Stimulated activated CD4-positive, alpha-beta T cell treated with anti-CD3 and anti-CD28 coated beads, Interleukin-4, amount 100 ng/mL, for 24 hours (primary cell): ENCODE measurements at places on chromosomes 7 and 10.

- no peak for DNase-seq
Measured at GRCh38 chr10:27104919-27105318, 4.6 kb upstream of the ANKRD26 start.

DNA sequence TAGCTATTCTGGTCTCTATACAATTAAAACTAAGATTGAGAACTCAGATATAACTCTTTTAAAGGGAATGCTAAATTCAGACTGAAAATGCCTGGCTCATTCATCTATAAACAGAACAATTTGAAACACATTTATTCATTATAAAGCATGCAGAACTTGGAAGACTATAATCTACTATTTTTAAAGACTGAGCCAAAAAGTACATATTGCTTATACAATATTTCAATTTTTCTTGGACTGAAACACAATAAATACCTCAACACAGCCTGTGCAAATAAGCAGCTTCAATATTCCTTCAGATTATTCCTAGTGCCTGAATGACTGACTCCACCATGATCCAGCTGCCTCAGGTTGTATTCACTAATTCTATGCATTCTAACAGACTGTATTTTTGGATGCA, 15.5 kb upstream of the PHYH start:
- no peak for DNase-seq

DNA sequence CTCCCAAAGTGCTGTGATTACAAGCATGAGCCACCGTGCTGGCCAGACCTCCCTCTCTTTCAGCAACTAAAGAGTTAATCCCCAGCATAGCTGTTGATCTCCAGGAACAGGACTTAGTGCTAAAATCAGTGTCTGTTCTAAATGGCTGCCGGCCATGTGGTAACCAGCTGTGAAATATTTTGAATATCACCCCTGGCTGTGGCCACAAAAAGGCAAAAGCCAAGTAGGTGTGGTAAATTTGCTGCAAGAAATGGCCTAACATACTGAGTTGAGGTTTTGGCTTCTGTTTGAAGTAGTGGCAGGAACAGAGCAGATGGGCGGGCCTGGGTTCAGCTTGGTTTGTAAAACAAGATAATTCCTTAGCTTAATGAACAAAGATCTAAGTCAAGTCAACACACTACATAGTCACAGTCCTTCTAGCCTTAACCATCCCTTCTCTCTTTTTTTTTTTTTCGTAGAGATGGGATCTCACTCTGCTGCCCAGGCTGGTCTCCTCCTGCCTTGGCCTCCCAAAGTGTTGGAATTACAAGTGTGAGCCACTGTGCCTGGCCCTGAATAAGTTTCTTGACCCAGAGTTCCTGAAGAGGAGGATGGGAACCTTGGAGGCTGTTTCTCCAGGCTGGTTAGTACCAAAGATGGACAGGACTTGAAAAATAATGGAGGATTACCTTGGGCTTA, 22.7 kb upstream of the AGFG2 start:
- DNase-seq, result peak; percentile 25

GRCh38 chr7:329691-330281, 39.8 kb downstream of the FOXL3 start:
- DNase-seq, result no peak

GRCh38 chr7:152853236-152853635, 93.7 kb downstream of the ACTR3B start:
- no peak for DNase-seq

DNA sequence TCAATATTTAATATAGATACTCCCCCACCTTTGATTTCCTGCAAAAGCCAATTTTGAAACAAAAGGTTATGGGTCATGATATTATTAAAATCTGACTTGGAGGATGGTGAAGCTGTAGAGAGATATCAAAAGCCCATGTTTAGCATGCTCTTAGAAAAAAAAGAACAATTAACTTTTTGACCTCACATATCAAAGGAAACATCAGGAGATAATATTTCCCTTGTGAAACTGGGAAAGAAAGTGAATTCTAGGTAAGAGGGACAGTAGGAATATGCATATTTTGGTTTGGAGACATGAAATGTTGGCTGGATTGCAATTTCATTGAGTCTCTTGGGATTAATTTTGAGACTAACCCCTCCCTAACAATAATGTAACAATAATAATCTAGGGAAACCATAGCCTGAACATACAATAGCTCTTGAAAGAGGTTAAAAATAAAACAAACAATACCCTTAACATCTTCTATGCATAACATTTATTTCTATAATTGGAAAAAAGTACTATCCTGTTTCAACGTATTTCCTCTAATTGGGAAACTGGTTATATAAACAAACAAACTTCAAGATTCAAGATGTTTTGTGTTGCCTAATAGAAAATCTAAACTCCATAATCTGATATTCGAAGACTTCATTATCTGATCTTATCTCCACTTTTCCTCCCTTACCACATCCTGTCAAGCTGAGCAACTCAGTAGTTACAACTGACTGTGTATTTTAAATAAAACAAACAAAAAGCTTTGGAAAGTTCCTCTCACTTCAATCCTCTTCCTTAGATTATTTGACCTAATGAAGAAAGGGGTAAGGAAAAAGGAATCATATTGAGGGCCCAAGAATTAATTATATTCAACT, 14.8 kb downstream of the TMEM26 start:
- no peak for DNase-seq

DNA sequence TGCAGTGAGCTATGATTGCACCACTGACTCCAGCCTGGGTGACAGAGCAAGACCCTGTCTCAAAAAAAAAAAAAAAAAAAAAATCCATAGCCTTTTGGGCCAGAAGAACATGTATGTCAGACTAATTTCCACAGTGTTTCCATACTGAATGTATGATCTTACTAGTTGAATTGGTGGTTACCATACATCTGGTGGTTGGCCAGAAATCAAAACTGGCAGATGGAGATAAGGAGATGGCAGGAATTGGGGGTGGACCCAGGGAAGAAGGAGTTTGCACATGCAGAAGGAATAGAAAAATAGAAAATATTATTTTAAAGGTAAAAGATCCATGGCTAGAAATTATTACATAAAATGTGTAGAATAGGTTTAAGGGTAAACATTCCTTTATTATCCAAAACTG, 3.7 kb upstream of the ATOH7 start:
- no peak for DNase-seq

- no peak for DNase-seq
Measured at GRCh38 chr7:141562543-141562942, 11.3 kb downstream of the AGK start.

DNA sequence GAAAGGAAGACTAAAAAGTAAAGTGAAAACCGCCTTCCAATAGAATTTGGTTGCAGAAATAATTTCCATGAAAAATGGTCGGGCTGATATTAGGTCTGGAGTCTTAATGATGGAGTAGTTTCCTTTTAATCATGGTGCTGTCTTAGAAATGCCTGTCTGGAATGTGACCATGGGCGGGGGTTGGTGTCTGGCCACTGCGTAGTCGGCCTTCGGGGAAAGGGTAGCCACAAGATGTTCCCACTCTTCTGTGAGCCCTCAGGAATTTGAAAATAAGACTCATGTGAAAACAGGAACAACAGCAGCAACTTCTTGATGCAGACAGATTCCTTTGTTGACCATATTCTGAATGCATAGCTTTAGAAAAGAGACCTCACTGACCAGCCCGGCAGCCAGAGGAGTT, 176.8 kb downstream of the KIAA1217 start:
- DNase-seq, result no peak

DNA sequence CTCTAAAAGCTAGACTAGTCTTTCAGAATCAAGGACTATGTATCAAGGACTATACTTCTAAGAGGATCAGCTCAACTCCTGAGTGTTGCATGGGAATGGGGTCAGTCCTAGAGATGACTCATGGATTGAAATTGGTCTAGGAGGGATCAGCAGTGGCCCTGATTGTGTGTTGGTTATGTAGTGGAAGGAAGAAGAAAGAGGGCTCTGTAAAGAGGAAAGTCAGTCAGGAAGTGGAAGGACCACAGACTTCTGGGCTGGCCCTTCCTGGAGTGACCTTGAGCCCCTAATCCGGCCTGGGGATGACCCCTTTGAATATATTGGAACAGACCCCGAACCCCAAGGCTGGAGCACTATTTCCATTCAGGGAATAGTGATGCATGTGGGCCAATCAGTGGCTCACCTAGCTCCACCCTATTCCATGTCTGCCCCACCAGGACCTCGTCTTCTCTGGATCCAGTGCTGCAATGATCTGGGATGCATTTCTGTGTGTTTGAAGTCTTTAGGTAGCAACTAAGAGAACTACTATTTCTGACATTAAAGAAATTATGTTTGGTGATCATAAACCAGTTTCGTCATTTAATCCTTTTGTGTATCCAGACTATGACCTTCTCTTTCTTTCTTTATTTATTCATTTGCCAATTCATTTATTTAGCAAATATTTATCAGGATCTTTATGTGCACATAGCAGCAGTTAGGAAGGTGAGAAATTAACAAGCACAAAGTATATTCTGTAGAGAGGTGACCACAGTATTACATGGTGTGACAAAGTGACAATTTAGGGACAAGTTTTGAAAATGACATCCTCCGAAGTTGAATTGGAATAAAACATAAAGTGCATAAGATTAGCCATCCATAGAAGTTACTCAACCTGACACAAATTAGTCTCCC, 48.6 kb upstream of the KIF5B start:
- no peak for DNase-seq

DNA sequence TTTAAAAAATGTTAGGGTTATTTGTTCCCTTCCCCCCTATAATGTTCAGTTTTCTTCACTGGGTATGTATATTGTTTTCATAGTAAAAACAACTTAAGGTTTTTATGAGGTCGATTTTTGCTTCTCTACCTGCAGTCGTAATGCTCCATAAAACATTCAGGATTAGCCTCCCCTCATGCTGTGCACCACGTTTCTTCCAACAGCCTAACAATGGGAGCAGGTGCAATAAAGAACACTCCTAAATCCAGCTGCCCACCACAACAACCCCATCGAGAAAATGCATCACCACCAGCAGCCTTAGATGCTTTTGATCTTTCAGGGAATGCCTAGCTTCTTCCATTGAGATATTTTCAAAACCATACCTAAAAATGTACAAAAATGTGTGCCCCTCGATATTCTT, 111.1 kb downstream of the ADAM12 start:
- no peak for DNase-seq

DNA sequence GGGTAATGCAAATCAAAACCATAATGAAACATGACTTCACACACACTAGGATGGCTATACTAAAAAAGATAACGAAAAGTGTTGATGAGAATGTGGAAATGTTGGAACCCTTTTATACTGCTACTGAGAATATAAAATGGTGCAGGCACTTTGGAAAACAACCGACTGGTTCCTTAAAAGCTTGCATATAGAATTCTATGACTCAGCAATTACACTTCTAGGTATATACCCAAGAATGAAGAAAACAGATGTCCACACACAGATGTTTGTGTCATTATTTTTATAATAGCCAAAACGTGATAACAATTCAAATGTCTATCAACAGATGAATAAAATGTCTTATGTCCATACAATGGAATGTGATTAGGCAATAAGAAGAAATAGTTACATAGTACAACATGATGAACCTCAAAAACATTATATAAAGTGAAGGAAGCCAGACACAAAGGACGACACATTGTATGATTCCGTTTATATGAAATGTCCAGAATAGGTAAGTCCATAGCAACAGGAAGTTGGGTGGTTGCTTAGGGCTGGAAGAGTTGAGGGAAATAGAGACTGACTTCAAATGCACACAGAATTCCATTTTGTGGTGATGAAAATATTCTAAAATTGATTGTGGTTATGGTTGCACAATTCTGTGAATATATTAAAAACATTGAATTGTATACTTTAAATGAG, 148.3 kb upstream of the PHYHIPL start:
- no peak for DNase-seq

DNA sequence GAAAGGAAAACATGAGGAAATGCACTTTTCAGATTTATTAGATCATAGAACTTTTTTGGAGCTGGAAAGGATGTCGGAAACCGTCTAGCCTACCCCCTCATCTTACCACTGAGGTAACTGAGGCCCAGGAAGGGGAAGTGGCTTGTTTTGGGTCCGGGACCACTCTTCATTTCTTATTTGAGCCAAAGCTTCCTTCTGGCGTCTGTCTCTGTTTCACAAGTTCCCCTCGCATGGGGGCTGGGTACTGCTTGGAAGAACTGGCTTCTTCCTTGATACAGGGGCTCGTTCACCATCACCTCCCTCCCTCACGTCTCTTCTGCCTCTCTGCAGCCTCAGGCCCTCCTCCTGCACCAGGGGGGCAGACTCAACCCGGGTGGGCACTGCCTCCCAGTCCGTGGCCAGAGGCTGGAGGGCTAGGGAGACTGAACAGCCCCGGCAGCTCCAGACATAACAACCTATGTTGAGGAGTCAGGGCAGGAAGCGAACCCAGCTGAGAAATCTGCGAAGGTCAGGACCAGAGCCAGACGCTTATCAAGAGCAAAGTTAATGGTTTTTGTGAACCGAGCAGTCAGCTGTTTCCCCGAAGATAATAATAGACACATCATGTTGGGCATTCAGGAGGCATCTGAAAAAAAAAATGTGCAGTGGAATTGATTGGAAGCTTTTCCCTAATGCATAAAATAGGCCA, 12.9 kb downstream of the HTRA1 start:
- DNase-seq, result no peak

DNA sequence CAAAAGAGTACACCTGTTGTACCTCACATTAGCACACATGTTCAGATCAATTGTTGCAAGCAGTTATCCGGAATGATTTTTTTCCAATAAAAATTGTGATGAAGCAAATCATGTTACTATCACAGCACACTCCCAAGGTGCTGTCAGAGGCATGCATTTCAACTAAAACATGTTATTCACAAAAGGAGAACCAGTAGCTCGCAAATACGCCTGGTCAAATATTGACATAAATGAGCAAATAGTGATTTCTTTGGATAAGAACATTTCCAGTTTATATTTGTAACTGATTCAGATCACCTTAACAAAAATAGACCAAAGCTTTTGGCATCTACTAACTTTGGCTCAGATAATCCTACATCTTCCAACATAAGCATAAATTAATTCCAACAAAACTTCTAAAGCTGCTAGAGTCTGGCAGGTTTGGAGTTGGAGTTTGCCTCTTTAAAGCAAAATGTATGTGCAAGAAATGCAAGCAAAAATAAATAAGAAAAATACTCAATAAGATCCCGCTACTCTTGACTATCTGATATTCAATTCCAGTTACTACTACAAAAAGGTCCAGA, 208.0 kb downstream of the SFMBT2 start:
- DNase-seq, result no peak

DNA sequence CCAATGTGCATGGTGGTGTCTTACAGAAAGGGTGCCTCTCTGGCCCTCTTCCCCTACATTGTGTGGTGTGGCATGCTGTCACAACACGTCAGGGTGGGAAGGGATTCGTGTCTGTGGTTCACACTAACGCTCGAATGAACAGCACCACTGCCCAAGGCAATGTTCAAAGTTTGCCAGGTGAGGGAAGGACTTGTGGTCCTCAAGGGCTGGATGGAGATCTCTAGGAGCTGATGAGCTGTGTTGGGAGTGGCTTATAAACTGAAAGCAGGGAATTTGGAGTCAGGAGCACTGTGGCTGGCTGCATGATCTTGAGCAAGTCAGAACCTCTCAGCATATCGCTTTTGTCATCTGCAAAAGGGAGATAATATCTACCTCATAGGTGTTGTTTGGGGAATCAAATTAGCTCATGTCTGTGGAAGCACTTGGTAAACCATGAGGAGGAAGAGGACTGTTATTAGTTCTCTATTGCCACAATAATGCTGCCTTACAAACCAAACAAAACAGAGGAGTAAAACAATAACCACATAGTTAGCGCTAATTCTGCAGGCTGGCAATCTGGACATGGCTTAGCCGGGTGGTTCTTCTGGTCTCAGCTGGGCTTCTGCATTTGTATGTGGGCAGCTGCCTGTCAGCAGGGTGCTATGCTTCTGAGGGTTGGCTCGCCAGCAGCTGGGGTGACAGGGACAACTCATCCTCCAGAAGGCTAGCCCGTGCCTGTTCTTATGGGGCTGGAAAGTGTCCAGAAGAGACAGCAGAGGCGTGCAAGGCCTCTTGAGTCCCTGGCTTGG, 22.9 kb upstream of the C10orf105 start:
- no peak for DNase-seq
